Fibroblast of the aortic adventitia (primary cell): ENCODE measurements at places on chromosomes 6 and 20.

DNA sequence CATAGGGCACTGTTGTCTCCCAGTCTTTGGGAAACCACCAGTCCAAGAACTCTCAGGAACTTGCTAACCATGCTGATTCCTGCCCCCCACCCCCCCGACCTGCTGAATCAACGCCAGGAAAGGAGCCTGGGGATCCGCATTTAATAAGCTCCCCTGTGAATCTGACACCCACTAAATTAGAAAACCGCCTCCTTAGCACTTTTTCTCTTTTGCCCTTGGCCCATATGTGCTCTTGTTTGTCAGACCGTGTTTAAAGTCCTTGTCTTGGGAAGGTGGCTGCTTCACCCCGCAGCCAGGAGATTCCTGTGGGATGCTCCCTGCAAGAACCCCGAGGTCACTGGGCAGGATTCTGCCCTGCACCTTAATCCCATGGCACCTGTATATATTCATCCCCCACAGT lies 15.7 kb upstream of the FOXP4 start:
- DNase-seq: no peak

- DNase-seq: peak; percentile 98
These were observed 32.2 kb upstream of the HFE start for GRCh38 chr6:26054781-26055718.

DNA sequence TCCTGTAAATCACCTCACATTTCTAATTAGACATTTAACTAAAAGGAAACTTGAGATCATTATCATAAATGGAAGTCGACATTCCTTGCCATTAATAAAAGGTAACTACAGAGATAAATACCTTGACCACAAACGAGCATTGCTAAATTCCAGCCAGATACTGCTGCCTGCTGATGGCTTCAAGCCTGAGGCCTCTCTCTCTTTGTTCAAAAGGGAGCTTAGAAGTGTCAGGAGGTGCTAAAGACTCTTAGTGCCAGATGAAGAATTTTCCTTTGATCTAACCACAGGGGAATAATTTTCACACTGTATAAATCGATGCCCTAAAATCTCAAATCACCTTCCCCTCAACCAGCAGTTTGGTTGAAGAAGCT lies 248.2 kb upstream of the PMEPA1 start:
- DNase-seq: no peak

DNA sequence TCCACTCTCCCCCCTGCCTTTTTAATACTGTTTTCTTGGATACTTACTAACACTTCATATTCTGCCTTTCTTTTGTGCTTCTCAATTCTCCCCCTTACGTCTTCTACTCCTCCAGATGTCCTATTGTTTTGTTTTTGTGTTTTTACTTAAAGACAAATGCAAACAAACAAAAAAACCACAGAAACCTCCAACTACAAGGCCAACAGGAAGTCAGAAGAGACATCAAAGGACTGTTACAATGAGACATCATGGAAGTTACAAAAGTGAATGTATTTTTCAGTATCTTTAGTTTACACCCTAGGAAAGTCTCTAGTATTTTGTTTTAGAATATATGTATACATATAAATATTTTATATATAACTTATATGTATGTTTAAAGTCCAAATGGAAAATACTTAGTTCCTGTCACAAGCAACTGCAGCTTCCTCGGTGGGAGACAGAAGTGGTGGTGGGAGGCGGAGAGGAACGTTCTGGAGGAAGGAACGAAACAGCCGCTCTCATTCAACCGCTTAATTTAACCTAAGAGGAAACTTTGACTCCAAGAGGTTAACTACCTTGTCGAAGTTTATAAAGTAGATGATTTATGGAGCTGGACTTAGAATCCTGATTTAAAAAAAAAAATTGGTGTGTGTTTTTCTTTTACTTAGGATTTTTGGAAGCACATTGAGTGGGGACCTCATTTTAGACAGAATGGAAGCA lies 168.9 kb upstream of the PDE10A start:
- no peak for DNase-seq

DNA sequence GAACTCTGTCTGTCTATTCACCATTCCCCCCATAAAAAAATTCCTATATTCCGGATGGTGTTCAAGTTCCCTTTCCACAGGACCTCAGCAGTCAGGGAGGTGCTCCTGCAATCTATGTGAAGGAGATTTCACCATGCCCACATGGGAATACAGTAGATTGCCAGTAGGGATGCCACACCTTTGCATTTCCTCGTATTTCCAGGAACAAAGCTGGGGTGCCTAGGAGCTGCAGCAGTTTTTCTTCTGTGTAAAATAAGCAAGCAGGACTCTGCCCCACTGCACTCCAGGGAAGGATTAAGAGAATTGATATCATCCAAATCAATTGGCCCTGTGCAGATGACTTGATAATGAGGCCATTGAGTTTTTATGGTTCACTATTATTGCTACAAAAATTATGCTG lies 7.4 kb upstream of the KIF16B start:
- no peak for DNase-seq

DNA sequence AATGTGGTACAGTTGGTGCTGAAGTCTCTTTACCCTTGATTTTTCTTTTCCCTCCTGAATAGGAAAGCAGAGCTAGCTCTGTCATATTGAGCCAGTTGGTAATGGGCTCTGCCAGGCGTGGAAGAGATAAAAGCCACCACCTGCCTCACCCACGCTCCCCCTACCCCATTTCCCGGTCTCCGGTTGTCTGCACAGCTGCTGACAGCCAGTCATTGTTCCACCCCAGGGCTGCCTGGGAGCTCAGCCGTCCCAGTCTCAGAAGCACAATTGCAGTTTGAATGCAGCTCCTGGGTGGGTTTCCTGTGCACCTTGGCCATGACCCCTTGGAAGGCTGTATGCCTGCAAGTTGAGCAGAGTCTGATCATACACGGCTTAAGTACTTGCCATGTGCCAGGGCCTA lies 675.2 kb upstream of the FLRT3 start:
- DNase-seq: no peak

DNA sequence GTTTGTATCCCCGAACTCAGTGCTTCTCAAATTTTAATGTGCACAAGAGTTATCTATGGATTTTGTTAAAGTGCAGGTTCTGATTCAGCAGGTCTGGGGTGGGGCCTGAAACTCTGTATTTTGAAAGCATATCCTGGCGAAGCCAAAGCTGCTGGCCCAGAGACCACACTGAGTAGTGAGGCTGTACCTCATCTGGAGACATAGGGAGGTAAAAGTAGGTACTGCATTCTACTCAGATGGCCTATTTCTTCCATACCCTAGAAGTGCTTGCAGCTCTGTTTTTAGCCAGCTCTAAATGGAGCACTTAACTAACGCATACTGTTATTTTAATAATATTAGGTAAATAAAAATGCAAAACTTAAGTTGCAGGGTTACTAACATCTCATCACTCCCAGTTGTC lies 241.6 kb upstream of the PRND start:
- no peak for DNase-seq

- no peak for DNase-seq
These were observed 19.0 kb downstream of the HIVEP1 start for GRCh38 chr6:12030993-12031550.

GRCh38 chr20:16387666-16388065 lies 185.6 kb downstream of the KIF16B start:
- no peak for DNase-seq

GRCh38 chr20:39862470-39862891 lies 826.6 kb downstream of the MAFB start:
- DNase-seq: peak; percentile 57

DNA sequence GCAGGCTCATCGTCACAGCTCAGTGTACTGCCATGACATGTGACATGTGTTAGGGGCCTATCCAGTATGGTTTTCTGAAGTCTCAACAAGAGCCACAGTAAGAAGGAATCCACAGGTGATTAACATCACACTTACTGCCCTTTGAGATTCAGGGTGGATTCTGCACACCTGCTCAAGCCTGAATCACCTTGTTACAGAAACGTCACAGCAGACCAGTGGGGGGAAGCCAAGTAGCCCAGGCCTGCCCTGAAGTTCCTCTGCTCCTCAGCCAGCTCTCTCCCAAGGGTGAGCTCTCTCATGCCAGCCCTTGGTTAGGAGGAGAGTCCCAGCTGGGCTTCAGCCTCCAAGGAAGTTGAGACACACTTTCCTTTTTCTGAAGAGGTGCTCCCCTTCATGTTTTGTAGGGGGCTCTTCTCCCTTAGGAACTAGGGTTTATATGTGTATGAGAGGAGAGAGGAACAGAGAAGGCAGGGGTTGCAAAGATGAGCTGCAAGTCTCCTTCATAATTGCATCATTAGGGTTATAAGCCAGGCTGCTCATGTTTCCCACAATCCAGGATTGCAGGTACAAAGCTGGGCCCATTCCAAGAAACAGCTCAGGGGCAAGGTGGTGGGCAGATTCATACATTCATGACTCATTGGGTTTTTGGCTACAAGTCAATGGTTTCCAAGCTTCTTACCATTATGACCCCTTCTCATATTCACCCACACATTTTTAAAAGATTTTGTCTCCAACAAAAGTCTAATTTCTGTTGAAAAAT lies 11.6 kb downstream of the GSS start:
- DNase-seq: no peak

- DNase-seq: no peak
These were observed 767 bp downstream of the AP5S1 start for GRCh38 chr20:3820901-3821727.
